ENCODE measurements at places on chromosomes 13 and 19.

DNA sequence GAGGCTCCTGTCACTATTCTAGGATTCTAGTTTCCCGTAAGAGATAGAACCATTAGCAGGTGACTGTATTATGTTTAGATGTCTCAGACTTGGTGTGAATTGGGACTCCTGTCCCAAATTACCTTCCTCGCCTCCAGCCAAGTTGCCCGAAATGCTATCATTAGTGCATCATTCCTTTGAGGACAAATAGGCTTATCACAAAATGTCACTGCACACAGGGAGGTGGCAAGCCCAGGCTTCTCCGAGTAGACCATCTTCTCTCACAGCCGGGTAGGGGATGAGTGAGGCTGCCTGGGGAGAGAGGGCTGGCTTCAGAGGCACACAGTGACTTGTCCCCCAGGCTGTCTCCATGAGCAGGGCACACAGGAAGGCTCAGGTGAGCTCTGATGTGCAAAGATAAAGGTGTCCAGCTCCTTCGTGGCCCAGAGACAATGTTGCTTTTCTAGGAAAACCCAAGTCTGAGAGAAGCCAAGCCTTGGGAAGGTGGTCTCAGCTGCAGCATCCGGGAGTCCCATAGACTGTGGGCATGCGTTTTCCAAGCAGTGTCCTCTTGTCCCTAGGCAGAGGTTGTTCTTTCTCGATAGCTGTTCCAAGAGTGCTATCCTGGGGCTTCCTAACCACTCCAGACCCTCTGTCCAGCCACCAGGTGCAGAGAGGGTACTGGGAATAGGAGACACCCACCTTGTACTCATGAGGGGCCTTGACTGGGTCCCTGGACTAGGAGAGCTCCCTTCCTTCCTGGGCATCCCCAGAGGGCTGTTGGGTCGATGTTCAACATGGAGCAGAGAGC is 163.1 kb upstream of the TSHZ3 start:
- DNase-seq: no peak

- no peak for DNase-seq
These were observed 91.0 kb downstream of the UFM1 start for GRCh38 chr13:38440666-38441065.

DNA sequence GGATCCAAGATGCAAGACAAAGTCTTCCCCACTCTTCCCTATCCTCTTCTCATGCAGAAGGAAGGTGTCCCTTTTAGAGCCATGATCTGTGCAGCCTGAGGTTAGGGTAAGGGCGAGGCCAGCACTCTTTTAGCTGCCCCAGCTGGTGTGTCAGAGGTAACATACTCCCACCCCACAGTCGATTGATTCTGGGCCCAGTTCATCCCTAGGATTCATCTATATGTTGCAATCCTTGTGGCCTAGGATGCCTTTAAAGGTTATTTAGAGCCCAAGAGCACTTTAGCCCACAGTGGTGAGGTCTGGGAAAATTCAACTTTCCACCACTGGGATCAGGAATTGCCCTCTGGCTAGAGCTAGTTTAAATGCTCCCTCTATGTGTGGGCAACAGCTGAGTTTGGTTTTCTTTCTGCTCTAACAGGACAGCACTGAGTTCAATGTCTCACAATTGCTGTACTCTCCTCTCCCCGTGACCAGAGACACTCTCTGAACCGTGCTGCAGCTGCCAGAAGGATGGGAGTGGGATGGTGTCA is 201.3 kb upstream of the SERP2 start:
- DNase-seq: no peak

GRCh38 chr19:14475251-14476073 is at the start of gene PTGER1:
Gene PTGER1 (minus strand): TSS chr19:14475354. CDS start chr19:14474320, 1,034 bp downstream.
- peak; percentile 40 for DNase-seq

- no peak for DNase-seq
These were observed 36.9 kb downstream of the SYDE1 start for GRCh38 chr19:15144046-15144646.

DNA sequence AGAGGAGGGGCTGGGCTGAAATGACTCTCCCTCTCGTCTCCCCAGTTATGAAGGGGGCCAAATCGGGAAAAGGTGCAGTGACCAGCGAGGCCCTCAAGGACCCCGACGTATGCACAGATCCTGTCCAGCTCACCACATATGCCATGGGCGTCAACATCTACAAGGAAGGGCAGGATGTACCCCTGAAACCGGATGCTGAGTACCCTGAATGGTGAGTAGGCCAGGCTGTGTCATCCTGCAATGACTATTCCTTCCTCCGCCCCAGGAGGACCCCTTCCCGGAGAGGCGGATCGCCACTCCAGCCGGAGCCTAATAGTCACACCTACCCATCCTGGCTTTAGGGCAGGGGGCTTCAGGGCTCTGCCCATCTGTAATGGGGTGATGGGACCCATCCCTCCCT is 2.6 kb downstream of the MRPL54 start:
- no peak for DNase-seq

- DNase-seq: no peak
These were observed at the start of gene NUMBL for GRCh38 chr19:40690050-40690692. Gene NUMBL (minus strand): TSS chr19:40690651. CDS start chr19:40690483, 168 bp downstream.

DNA sequence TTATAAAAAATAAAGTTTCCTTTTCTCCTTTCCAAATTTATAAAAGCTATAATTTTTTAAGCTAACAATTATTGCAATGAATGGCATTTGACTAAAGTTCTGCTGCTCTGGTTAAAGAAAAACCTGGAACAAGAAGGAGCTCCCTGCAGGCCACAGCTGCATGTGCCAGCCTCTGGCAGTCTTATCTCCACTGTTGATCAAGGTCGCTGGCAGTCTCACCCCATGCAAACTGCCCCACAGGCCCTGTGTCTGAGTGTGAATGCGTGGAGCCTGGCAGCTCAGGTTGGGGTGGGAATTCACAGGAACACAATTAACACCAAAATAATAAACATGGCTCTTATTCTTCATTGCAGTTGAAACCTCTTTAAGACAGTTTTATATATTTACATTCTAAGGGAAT is 30.2 kb upstream of the FREM2 start:
- no peak for DNase-seq

- no peak for DNase-seq
These were observed 6.8 kb downstream of the CEACAM1 start for GRCh38 chr19:42521346-42522030.
